Suppressor macrophage treated with lipopolysaccharide for 1 hour (primary cell): ENCODE measurements at places on chromosomes 4 and X.

- DNase-seq, result no peak
Measured at GRCh38 chrX:14738643-14739042, 134.2 kb downstream of the FANCB start.

DNA sequence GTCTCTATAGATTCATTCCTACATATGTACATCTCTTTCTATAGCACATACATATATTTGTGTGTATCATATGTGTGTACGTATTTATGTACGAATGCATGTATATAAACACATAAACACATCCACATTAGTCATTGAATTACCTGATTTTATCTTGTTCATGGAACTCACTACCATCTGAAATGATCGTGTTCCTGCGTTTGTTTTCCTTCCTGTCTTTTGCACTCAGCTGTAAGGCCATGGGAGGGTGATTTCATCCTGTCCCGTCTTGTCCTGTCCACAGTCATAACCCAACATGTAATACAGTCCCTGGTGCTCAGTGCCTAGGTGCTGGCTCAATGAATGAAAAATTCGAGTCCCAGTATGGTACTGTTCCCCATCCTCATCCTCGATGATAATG lies 191.8 kb upstream of the PSAPL1 start:
- no peak for DNase-seq

DNA sequence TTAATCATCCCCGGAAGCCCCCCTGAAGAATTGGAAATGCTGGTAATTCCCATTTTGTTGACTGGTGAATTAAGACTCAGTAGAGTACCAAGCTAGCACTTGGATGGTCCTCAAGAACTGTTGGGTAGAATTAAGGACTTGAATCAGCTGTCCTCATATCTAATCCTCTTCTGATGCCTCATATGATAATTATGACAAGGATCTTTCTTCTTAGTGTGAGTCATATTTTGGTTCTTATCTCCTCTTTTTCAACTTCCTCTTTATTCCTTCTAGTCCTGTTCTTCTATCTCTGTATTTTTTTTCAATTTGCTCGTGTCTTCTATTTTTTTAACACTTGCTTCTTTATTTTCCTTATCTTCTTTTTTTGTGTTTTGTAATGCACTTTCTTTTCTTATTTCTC lies 206.3 kb upstream of the ANXA3 start:
- DNase-seq, result peak; percentile 3

DNA sequence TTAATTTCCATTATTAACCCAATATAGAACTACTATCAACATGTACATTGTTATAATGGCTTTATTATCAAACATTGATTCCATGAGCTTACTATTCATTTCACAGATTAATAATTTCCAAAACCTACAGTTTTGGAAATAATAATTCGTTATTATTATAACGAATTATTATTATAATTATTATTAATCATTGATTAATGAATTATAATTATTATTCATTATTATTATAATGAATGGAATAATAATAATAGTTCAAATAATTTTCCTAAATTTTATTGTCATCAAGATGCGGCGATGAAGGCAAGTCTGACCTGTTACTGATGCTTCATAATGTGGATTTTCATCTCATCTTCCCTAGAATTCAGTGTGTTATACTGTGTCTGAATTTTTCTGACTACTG lies 22.0 kb downstream of the CTSO start:
- DNase-seq, result no peak

DNA sequence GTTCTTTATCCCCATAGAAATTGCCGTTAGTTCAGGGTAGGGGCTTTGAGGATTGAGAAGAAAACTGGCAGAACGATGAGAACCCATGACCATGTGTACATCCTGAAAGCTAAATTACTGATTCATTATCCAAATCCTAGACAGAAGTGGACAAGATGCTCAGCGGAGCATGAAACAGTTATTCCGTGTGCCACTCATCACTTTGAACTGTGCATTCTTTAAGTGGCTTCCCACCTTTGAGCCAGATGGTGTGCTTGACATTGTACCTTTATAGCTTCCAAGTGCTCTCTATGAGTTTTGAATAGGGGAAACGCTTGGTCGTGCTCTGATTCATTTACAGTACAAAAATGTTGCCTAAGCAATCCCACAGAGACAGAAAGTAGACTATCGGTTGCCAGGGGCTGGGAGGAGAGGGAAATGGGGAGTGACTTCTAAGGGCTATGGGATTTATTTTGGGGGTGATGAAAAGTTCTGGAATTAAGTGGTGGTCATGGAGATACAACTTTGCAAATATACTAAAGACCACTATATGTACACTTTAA lies 100.0 kb downstream of the DOCK11 start:
- DNase-seq, result no peak

GRCh38 chr4:100083289-100083688 lies 107.0 kb downstream of the DDIT4L start:
- no peak for DNase-seq

DNA sequence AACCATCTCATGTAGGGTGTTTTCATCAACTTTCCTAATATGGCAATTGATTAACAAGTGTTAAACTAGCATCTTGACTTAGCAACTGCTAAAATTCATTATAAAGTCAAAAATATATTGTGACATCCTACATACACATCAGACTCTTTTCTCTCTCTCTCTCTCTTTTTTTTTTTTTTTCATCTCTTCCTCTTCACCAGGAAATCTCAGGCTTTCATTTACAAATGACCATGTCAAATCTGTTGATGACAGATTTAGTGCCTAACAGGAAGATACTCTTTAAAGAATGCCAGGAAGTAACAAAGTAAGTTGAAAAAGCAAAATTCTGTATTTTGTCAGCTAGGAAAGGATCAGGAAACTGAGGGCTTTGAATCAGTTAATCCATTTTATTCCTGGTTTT lies 365.5 kb downstream of the PCDH7 start:
- DNase-seq, result no peak
